ENCODE measurements at places on chromosomes 4 and X.

- DNase-seq, result no peak
These were observed 283.4 kb downstream of the EPHA5 start for GRCh38 chr4:65386927-65387326.

- no peak for DNase-seq
These were observed 242.4 kb upstream of the TLL1 start for GRCh38 chr4:165630671-165631070.

DNA sequence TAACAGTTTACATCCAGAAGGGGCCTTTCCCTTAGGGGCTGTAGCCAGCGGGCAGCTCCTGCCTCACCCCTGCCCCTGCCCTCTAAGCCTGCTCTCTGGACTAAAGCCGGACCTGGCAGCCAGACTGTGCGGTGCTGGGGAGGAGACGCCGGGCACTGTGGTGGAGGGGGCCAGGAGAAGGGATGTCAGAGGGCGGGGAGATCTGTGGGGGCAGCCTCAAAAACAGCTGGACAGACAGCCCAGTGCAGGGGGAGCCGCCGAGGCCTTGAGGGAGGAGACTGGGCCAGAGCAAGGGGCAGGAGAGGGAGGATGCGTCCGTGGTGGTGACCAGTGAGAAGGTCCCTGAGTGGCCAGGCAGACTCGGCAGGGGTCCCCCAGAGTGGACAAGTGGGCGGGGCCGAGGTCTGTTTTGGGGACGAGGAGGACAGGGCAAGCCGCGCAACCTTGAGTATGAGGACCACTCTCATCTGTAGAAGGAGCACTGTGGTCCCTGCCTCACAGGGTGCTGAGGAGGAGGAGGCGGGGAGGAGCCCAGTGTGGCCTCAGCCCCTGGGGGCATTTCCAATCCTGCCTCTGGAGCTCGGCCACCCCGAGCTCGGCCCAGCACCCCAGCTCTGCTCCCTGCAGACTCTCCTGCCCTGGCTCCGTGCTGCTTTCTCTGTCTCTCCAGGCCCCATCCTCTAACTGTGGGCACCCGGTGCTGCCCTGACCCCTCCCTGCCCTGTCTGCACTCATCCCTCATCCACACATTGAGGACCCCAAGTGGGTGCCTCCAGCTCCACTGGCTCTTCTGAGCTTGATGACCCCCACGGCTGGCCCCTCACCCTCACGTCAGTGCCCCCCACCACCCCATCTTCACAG, 59.2 kb upstream of the NKX1-1 start:
- DNase-seq, result no peak

- DNase-seq, result no peak
These were observed 25.2 kb downstream of the NAT8L start for GRCh38 chr4:2084316-2084715.

DNA sequence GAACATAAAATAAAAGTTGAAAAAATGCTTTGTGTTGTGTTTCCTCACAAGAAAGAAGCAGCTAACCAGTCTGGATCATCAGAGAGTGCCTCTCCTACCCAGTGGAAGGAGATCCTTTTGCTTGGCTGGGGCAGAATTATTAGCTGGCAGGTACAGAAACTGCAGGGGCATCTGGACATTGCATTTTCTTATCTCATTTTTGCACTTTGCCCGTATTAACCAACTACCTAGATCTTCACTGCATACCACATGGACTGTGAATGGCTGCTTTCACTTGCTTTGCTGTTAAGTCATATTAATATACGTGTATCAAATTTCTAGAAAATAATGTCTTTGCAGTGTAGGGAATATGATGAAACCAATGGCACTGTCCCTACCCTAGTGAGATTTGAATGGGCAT, 52.9 kb upstream of the PDGFRA start:
- no peak for DNase-seq

DNA sequence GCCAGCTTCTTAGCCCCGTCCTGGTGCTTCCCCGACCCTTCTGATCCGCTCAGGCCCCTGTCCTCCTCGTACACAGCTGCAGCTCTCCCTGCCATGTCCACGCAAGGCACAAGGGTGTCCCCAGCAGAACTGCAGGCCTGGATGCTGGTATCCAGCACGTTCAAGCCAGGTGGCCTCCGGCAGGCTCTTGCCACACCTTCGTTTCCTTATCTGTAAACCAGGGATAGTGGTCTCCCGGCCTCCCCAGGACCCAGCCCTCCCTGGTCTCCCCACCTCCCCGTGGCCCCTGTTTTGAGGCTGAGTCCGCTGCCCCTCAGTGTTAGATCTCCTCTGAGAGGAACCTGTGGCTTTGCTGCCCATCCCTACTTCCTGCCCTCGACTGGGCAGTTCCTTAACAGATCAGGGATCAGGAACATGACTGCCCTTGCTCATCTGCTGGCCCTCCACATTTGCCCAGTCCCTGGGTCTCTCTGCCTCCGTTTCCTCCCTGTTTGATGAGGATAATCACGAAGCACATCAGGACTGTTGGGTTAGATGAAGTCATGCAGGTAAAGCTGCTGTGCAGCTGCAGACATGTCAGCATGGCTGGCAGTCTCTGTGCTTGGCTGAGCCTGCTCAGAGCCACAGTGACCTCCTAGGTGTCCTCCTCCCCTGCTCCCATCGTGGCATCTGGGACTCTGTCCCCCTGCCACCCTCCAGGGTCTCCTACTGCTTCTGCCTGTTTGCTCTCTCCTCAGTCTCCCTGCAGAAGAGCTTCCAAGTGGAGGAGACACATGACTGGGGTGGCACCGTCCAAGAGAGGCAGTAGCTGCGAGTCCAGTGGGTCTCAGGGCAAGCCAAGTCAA, 32.9 kb downstream of the PIGG start:
- no peak for DNase-seq

GRCh38 chr4:55887594-55887993, 34.1 kb downstream of the EXOC1 start:
- peak; percentile 24 for DNase-seq

DNA sequence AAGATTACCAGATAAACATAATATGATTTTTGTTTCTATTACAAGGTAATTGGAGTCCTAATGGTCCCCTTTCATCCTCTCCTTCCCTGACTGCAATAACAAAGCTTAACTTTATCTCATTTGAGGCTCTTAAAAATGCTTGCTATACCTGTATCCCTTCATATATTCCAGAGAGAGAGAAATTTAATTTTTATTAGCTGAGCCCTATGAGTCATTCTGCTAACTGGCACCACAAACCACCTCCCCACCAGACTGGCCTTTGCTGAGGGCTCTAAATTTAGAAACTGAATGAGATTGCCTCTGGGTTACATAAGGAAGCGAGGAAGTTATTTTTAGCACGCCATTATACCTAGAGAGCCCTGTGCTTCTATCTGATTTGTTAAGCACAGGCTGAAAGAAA, 27.4 kb downstream of the CBLL2 start:
- DNase-seq, result peak; percentile 62

- DNase-seq, result no peak
These were observed 9.9 kb upstream of the MOB1B start for GRCh38 chr4:70892086-70892769.

GRCh38 chrX:50771382-50771781, 42.6 kb downstream of the SHROOM4 start:
- DNase-seq, result peak; percentile 25

DNA sequence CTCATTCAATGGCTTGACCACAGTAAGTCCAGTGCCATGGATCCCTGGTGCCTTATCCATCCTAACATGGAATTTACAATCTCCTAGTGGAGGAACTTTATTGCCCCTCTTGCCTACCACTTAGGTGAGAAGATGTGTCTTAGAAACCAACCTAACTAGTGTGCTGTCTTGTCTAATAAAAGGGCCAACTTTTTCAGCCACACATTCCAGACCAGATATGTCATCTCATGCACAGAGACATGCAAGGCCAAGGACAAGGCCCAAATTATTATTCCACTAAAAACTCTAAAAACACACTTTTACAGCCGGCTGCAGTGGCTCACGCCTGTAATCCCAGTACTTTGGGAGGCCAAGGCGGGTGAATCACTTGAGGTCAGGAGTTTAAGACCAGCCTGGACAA, 10.6 kb upstream of the PRDX4 start:
- no peak for DNase-seq

DNA sequence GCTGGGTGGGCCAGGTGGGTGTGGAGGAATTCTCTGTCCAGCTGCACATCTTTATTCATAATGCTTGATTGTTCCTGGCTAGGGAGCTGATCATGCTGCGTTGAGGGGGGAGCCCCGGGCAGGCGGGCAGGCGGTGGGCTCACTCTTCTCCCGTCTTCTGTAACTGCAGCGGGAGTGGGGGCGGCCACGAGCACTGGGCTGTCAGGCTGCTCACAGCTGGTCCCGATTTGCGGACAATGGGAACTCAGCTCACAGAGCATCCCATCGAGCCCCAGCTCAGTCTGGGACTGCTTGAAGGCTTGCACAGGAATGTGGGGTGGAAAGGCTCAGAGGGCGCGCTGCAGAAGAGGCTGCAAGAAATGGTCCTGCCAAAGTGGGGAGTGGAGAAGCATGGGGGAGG, 63.8 kb downstream of the EFNB1 start:
- no peak for DNase-seq

DNA sequence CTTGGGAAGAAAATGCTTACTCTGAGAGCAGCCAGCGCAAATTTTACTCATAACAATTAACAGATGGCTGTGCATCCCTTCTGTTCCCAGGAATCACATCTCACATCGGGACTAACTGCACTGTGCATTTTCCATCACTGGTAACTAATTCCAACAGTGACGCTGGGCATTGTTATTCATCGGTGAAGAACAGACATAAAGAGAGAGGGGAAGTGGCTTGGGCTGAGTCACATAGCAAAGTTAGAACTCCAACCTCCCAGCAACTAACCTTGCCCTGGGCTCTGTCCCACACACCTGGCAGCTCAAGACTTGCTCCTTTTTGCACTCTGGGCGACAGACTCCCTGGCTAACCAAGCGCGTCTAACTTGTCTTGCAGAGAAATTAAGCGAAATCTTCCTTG, 6.4 kb upstream of the LONRF3 start:
- peak; percentile 1 for DNase-seq

GRCh38 chr4:32752962-32753361, 2032.8 kb downstream of the PCDH7 start:
- DNase-seq, result no peak

GRCh38 chr4:61201961-61202637, 2.0 kb downstream of the ADGRL3 start:
- no peak for DNase-seq

DNA sequence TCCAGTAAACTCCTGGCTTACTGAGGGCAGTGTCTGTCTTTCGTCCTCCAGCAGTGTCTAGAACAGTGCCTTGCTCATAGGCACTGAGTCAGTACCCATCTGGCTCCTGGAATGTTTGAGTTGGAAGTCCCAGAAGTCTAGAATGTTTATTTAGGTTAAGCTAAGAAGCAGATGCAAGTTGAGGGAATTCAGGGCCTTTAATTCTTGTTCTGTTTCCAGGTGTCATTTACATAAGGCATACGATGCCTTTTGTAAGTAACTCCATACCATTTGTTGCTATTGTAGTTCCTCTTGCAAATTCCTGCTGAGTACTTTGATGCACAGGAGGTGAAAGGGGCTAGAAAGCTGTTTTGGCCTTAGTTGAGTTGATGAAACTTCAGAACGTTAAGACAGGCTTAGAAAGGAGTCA, 22.2 kb downstream of the ARHGAP10 start:
- peak; percentile 62 for DNase-seq

DNA sequence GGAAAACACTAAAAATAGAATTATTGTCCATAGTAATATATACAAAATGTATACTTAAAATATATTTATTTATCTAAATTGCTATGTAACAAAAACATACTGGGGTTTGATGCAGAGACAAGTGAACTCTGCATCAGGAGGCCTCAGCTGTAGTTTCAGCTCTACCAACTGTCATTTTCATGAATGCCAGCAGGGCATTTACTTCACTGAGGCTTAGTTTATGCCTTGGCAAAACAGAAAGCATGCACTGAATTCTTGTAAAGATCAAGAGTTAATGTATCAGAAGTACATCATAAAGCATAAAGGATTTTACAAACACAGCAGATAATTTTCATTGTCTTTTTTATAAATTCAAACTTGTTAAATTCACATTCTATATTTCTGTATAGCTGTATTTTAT, 577.0 kb downstream of the C4orf33 start:
- no peak for DNase-seq

GRCh38 chr4:144754562-144755410, 108.8 kb downstream of the HHIP start:
- peak; percentile 63 for DNase-seq

DNA sequence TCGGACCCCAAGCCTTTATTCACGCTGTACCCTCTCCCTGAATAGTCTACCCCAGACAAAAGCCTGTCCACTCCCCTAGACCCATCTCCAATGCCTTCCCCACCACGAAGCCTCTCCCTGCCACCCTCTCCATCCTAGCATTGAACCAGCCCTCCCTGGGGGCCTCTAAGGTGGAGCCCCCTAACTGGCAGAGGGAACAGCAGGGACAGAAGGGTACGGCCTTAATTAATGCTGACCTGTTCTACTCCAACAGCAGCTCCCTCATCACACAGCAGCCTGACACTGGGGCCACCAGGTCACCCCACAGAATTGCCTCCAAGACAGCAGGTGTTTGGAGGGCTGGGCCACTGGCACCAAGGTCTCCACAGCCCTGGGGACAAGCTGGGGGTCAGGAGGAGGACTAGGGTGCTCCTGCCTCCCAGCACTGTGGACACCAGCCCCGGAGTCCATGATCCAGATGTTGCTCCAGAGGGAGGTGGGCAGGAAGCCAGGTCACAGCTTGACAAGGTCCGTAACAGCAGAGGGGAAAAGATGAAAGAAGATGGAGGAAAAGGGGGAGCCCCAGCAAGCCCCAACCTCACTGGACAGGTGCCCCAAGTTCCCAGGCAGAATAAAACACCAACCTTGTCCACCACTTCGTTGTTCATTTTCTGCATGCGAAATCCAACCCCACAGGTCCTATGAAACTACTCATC, 3.7 kb downstream of the CRMP1 start:
- DNase-seq, result no peak

- DNase-seq, result no peak
These were observed 4.4 kb downstream of the MXD4 start for GRCh38 chr4:2257361-2258081.

- DNase-seq, result no peak
These were observed 734.1 kb upstream of the TENM3 start for GRCh38 chr4:181509073-181509472.

DNA sequence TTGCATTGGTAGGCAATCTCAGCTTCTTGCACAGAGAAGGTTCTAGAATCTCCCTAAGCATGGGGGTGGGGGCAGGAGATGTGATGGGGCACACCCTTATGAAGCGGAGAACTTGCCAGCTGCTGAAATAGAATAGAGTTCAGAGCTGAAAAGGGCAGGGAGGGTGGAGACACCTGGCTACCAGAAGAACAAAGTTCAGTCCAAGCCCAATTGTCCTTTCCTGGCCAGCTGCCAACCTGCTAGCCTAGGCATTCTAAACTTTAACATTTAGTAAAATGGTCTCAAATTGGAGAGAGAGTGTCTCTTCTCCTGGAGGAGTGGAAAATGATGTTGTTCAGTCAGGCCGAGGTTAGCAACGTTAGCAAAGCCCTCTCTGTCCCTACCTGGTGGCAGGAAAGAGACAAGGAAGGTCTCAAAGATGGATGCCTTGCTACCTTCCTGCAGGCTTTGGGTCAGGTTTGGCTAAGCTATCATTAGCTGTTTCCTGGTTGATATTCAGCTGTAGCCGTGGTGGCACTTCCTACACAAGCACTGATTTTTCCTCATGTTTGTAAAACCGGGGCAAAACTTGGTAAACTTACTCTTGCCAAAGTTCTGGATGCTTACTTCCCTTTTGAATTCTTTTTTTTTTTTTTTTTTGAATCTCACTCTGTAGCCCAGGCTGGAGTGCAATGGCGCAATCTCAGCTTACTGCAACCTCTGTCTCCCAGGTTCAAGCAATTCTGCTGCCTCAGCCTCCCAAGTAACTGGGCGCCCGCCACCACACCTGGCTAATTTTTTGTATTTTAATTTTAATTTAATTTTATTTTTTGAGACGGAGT, 34.7 kb upstream of the NYX start:
- DNase-seq, result peak; percentile 20

GRCh38 chr4:134906404-134907023, 704.9 kb upstream of the PABPC4L start:
- DNase-seq, result no peak
